ENCODE measurements at places on chromosomes 11 and 22. TPM values are rescaled to one million over a fixed set of nuclear protein-coding genes. Genes with fewer than 3 reads are reported as not detected.

DNA sequence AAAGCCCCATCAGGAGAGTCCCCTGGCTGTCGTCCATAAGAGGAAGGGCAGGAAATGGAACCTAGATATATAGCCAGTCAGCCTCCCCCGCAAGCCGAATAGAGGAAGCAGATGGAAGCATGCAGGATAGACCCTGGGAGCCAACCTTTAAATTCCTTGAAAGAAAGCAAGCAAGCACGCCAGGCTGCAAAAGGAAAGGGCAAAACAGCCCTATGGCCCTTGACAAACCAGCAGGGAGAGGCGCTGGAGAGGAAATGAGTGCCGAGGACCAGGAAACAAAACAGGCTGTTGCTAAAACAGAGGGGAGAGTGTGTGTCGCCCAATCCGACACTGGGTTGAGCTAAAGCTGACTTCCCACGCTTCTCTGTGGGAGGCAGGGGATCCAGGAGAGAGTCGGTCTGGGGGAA lies 203.5 kb upstream of the MTNR1B start:
- no peak for DNase-seq

DNA sequence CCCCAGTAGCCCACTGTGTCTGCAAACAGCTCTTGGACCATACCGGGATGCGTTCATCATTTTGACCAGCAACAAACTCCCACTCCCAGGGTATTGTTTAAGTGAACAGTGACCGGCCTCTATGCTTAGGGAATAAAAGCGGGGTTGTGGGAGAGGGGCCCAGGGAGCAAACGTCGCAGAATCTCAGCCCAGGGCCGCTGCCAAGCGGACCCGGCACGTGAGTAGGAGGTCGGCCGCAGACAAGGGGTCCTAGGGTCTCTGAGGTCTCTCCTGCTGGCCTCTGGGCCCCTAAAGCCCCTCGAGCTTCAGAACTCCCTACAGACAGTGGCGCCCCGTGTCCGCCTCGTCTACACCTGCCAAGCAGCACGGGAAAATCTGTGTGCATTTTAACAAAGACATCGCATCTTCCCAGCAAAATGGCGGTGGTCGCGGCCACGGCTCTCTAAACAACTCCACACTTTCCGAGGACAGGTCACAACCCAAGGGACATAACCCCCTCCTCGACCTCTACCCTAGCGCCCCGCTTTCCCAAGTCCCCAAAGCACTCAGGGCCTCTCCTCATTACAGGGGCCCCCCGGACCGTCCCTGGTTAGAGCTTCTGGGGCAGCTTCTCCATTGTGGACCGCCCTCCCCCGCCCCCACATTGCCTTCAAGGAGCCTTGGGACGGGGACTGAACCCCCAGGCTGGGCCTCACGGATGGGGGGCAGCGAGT lies 3.9 kb upstream of the GCAT start:
- no peak for DNase-seq

GRCh38 chr11:31798554-31799434 lies 12.3 kb downstream of the PAX6 start:
- DNase-seq, result no peak

DNA sequence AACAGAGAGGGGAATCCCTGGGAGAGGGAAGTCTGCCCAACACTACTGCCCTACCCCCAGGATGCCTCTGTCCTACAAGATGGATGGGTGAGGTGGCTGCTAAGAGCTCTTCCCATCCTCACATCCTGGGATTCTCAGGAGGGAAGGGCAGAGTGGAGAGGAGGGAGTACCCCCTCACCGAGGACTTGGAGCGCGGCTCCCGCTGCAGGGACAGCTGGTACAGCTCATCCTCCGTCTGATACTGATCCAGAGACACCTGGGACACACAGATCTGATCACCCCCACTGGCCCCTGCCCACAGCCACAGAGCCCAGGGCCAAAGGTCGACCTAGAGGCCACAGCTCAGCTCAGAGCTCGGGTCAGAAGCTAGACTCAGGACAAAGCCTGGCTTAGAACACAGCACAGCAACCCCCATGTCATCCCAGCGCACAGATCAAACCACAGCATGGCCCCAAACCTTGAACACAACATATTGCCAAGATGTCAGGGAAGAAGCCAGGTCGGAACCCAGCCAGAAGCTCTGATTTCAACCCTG lies 8.2 kb downstream of the RASGRP2 start:
- no peak for DNase-seq

The KRTAP5-7 gene
- total RNA-seq, result not detected

The CCDC116 gene
- total RNA-seq, result 0.73 TPM

The INSC gene
- total RNA-seq, result not detected
